Activated T-helper 2 cell treated with anti-CD3 and anti-CD28 coated beads, Interferon-gamma antibody, Interleukin-2, Interleukin-4, amounts not matched to agents 10 μg/mL and 5 μg/mL and 100 μg/mL, durations not matched to agents 14 hours and 24 hours and 36 hours (primary cell): ENCODE measurements at places on chromosomes 6 and 20. TPM values are rescaled to one million over a fixed set of nuclear protein-coding genes. Genes with fewer than 3 reads are reported as not detected.

TPBG gene
- total RNA-seq = 0.07 TPM in 1 of 2 replicates, not detected in the other

ENPP4 gene
- total RNA-seq = 5.4 TPM in 2 replicates

HLA-DQB1 gene
- total RNA-seq = 1.6 and 2.7 TPM in 2 replicates

OGFRL1 gene
- total RNA-seq = 2.9 and 3.3 TPM in 2 replicates

DNA sequence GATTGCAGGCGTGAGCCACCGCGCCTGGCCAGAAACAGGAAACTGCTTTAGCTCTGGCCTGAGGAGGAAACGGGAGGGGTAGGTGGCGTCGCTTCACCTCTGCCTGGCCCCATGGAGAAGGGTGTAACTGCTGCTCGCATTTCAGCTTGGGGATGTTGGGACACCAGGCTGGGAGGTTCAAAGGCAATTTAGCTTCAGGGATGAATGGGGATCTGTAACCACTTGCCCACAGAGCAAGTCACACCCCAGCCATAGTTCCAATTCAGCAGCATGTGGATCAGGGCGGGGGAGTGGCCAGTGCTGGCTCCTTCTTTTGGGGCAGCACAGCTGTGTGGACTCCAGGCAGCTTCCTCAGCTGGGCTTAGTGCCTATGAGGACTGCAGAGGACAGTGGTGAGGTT, 34.8 kb upstream of the NUP153 start:
- DNase-seq = no peak

GRCh38 chr6:155177363-155177961, 86.4 kb upstream of the CLDN20 start:
- DNase-seq = no peak

DNA sequence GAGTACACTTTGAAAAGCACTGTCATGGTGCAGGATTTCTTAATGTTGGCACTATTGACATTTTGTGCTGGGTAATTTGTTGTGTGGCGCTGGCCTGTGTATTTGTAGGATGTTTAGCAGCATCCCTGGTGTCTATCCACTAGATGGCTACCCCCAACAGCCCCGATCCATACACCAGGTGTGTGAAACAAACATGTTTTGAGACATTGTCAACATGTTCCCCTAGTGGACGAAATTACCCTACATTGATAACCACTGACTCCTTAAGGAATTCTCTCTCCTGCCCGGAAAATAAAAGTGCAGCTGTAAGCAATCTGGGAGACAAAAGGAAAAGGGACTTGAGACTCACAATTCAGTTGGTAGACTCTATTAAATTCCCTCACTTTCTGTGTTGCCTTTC, 52.6 kb upstream of the TMEM200A start:
- no peak for DNase-seq

- no peak for DNase-seq
Measured at GRCh38 chr20:44516491-44516890, 5.4 kb downstream of the SERINC3 start.

DNA sequence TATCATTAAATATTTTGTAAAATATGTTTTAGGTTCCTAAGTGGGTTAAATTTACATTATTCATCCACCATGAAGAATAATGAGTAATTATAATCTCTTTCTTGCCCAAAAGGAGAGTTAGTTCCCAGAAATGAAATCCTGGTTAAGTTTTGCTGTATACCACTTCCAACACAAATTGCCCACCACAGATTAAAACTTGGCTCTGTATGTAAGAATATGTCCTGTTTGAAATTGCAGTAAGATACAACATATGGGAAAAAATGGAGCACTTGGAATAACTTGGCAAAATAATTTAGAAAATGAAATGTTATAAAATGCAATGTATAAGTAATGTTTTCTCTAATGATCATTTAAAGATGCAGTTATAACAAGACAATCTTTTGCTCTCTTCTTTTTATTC, 64.3 kb upstream of the GJE1 start:
- no peak for DNase-seq

DNA sequence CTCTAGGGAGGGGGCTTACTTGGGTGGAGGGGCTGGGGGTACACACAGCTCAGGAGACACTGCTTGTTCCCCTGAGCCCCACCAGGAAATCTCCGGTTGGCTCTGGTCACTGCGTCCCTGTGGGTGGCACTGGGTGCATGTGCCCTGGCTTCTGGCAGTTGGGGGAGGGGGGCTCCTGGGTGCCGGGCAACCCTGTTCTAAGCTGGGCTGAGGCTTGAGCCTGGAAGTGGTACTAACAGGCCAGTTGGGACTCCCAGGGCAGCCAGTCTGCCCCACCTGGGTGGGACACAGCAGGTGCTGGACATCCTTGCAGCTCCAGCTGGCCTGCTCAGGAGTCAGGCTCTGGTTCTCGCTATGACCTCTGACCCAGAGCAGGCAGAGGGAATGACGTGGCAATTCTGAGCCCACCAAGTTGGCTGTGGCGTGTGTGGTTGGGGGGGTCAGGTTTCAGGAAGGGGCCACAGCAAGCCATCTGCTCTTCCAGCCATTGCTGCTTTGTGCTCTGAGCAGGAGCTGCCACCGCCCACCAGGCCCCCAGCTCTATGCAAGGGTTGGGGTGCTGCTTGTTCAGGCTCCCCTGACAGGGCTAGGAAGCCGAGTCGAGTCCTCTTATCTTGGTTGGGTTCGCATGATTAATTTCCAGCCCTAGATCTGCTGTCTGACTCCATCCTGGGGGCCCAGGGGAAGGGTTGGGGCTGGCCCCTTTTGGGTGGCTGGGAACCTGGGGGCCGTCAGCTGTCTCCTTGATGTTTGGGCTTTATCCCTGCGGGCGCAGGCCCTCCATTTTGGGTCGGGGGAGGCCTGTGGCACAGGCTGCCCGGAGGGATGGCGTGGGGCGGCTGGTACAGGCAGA, 590 bp downstream of the C20orf204 start:
- DNase-seq = no peak

DNA sequence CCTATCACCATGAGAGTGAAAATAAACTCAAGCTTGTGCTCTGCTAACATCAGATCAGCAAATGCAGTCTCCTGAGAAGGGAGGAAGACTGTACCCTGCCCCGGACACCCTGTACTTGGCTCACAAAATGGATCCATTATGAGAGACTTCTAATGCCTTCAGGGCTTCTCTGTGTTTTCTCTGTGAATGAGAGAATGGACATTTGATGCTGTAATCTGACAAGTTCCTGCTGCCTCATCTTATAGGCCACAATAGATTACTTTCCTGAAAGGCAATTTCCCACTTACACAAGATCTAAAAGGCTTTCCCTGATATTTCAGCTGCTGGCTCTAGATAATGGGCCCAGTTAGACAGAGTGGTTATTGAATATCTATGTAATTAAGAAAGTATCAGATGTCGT, 117.2 kb downstream of the OTOR start:
- no peak for DNase-seq

DNA sequence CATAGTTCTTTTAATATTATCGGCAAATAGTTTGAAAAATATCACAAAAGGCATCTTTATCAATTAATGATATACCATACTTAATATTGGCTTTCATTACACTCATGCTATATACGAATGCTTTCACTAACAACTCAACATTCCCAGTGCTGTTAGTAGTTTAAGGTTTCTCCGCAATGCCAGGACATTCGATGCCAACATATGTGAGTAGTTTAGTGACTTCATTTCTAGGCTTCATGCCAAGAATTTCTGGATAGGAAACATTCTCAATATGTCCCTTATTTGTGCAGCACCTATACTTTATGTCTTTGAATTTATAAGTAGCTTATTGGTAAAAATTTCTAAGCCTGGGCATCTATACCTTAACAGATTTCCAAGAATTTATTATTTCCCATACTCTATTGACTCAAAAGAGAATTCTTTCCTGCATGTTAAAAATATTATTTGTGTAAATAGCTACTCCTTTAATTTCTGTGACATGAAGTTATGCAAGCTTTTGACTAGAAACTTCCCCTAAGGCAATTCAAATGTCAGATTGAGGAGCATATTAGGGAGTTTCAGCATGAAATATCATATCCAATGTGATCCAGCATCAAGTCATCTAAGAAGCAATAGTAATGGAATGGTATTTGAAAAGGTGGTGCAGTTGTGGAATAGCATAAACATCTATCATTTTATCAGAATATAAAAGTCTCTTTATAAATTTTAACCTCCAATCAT, 236.0 kb upstream of the STXBP5 start:
- no peak for DNase-seq

DNA sequence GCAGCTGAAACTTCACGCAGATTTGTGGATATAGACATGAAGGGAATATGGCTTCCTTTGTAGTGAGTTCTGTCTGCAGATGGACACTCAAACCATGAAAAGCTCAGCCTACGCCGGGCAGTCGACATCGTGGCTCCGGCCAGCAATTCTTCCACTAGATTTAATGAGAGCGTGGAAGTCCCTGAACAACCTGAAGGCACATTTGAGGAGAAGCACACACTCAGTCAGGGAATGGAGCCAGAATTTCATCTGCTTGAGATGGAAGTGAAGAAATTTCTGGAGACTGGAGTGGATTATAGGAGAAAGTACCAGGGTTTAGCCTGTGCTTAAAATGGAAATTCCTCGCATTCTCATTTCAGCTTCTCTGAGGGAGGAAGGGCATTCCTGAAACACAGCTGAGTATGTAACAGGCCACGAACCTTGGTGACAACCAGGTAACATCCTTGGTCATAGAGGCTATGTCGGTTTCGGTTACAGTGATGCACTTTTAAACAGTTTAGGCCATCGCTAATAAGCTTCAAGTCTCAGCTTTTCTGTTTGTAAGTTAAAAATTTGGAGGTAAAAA, 80.5 kb upstream of the AGPAT4 start:
- DNase-seq = no peak

DNA sequence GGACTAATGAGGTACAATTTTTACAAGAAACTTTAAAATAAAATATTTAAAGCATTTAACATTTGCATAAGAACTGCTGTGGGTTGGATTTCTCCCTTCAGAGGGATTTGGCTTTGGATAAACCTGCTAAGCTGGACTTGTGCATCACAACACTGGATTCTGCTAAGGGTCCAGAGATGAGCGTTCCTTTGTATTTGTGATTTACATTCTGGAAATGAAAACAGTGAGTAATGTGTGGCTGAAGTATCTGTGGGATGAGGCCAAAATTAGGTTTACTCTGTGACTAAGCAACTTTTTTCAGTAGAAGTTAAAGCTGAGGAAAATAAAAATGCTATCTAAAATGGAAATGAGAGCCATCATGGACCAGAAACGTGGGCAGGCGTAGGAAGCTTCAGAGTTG, 494.3 kb downstream of the EPM2A start:
- no peak for DNase-seq
